Stimulated activated CD4-positive, alpha-beta T cell treated with anti-CD3 and anti-CD28 coated beads, Interleukin-1b, Interleukin-23, amount 100 ng/mL, for 4 hours (primary cell): ENCODE measurements at places on chromosomes 16 and 17.

- no peak for DNase-seq
Measured at GRCh38 chr17:58873926-58874325, 118.3 kb downstream of the PPM1E start.

DNA sequence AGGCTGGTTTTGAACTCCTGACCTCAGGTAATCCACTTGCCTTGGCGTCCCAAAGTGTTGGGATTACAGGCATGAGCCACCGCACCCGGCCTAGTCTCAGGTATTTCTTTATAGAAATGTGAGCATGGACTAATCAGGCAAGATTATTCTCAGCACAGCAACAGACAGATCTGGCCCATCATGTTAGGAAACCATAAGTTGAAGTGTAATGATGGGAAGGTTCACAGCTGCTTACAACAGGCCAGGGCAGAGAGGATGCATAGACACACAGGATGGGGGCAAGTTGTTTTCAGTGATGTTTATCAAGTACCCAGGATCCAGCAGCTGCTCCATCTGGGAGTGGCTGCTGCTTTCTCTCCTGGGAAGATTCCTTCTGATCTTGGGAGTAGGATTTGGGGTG is 16.6 kb upstream of the NOS2 start:
- no peak for DNase-seq

DNA sequence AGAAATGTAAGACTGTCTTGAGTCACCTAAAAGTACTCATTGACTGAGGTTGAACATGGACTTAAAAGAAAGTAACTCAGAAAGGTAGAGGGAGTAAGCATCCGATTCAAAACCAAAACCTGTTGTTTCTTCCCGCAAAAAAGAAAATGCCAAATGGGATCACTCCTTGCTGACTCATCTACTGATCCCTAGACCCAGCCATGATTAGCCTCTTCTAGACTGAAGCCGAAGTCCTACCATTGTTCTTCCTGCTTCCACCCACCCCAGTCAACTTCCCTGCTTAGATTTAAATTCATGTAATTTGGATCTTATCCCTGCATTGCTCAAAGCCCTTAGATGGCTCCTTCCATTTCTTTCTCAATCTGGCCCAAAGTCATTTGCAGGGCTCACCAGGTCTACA is 760.5 kb upstream of the SOX9 start:
- no peak for DNase-seq

DNA sequence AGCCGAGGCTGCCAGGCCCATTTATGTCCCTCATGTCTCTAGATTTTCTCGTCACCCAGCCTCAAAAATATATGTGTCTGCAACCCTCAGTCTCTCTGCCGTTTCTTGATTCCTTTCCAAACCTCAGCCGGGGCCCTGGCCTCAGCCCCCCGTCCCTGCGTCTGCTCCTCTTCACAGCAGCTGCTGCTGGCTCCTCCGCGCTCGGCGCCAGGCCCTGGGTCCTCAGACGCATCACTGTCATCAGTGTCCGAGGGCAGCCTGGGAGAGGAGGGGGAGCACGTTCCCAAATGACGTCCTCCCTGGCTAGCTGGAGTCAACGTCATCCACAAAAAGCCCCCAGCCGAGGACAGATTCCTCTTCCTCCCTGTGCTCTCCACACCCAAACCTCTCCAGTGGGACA is 2.3 kb downstream of the TSR3 start:
- no peak for DNase-seq

GRCh38 chr17:3866276-3866675 is 20.2 kb upstream of the NCBP3 start:
- no peak for DNase-seq

- DNase-seq, result peak; percentile 42
Measured at GRCh38 chr17:42980766-42981397, 517 bp downstream of the RUNDC1 start.

DNA sequence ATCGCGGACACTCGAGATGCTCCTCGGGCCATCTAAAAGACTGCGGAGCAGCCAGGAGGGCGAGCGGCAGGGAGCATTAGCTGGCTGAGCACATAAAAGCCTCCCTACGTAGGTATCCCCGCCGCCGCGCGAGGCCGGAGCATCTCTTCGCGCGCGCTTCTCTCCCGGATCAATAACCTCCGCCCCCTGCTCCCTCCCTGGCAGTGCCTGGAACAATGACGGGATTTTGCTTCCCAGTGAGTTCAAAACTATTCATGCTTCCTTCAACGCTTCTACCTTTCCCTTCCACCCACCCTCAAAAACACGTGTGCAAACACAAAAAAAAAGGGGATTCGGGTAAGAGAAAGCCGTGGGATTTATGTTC is 984 bp downstream of the CENPV start:
- DNase-seq, result peak; percentile 36
